ENCODE measurements at places on chromosomes 1 and 21.

DNA sequence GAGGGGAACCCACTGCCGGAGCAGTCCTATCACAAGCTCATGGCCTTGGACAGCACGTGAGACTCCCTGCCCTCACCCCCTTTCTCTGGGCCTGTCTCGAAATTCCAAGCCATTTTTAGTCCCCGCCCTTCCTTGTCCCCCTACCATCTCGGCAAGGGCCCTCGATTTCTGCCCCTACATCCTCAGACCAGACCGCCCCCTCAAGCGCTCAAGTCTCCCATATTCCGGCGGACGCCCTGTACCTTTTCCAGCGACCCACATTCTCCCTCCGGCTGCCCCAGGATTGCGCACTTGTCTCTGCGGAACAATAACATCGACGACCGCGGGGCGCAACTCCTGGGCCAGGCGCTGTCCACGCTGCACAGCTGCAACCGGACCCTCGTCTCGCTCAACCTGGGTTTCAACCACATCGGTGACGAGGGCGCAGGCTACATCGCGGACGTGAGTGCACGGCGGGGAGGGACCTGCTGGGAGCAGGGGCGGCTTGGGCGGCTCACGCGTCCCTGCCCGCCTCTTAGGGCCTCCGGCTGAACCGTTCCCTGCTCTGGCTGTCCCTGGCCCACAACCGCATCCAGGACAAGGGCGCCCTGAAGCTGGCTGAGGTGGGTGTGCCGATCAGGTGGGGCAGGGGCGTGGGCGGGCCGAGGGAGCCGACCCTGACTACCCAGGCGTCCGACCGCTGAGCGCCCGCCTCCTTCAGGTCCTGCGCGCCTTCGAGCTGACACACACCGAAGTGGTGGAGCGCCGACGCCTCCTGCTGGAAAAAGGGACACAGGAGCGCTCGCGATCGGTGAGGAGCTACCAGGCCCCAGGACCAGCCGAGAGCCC is 7.0 kb downstream of the LRRC71 start:
- no peak for DNase-seq

DNA sequence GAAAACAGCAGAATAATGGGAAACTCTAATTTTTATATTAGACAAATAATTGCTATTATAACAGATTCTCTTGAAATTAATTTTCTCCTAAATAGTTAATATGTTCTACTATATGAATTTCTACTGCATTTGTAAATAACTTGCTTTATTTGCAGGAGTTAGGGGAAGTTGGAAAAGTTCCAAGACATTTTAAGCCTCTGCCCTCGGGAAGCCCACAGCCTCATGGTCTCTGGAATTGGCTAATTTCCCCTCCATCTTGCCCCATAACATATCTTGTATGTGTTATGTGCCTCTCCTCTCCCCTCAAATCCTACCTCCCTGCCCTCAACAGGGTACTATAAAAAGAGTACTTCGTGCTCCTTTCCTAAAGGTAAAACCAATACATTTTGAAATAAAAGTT is 271.4 kb upstream of the NR5A2 start:
- DNase-seq, result no peak

GRCh38 chr1:70140343-70140742 is 65.0 kb downstream of the LRRC40 start:
- no peak for DNase-seq

- no peak for DNase-seq
Measured at GRCh38 chr1:111195002-111195684, 5.3 kb downstream of the DENND2D start.

DNA sequence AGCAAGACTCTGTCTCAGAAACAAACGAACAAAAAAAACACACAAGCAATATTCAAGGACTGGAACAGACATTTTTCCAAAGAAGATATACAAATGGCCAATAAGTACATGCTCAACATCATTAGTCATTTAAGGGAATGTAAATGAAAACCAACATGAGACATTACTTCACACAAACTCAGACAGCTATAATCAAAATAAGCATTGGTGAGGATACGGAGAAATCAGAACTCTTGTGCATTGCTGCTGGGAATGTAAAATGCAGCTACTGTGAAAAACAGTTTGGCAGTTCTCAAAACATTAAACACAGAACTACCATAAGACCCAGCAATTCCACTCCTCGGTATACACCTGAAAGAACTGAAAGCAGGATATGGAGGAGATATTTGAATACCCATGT is 15.4 kb downstream of the NOL9 start:
- no peak for DNase-seq

- no peak for DNase-seq
Measured at GRCh38 chr21:39105341-39105765, 77.9 kb downstream of the PSMG1 start.

All from SIG-M5 (cell line).